ENCODE measurements at places on chromosomes 6 and 20. TPM values are rescaled to one million over a fixed set of nuclear protein-coding genes. Genes with fewer than 3 reads are reported as not detected.

DNA sequence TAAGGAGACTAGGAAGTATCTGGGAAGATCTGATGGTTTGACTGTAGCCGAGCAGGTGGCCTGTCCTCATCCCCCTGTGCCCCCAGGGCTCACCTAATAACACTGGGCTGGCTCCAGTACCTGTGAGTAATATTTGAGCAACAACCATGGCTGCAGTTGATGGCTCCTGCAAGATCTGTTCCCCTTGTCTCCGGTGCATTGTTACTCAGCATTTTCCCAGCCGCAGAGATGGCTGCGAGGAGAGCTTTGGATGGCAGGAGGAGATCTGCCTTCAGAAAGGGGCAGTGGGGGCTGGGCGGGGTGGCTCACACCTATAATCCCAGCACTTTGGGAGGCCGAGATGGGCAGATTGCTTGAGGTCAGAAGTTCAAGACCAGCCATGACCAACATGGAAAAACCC is 39.3 kb downstream of the PTK7 start:
- no peak for DNase-seq

- no peak for DNase-seq
These were observed 218.0 kb downstream of the THBS2 start for GRCh38 chr6:169035385-169036240.

DNA sequence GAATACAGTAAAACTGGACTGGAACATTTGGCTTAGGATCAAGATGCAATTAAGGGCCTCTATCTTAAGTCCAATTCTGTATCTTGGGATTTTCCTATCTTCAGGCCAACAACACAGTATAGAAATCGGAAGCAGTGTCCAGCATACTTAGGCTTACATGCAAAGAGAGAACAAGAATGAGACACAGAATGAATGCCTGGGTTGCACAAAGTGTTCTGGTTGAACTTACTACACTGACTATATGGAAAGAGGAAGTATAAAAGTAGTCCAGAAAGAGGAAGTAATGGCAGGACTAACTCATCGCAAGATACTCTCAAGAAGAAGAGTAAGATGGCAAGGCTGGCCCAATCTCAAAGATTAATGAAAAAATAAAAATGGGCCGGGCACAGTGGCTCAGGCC is 87.6 kb downstream of the BTBD9 start:
- no peak for DNase-seq

DNA sequence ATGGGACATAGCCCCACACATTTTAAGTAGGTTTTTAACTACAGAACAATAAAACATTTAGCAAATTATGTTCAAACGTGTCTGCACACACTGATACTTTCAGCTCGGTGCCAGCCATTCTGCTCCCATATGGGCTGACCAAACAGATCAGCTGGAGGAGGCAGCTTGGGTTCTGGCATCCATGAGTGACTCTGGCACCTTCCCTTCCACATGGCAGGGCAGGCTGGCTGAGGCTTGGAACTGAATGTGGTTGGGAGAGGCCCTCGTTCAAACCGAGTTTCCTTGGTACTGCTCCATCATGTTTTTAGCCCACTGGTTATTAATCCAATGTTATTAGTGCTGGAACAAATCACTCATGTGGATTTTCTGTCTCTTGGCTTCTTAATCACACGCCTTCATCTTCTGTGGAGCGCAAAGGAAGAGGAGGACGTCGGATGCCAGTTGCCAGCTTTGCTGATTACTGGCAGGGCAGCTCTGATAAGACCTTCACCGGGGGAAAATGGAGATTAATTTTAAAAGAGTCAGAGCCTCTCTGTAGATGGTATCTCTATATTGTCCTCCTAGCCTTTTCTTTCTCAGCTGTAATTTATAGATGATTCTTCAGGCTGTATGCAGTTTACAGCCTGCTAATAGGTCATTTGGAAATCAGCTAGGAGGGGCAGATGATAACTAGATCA is 93.1 kb upstream of the TIAM2 start:
- no peak for DNase-seq

DNA sequence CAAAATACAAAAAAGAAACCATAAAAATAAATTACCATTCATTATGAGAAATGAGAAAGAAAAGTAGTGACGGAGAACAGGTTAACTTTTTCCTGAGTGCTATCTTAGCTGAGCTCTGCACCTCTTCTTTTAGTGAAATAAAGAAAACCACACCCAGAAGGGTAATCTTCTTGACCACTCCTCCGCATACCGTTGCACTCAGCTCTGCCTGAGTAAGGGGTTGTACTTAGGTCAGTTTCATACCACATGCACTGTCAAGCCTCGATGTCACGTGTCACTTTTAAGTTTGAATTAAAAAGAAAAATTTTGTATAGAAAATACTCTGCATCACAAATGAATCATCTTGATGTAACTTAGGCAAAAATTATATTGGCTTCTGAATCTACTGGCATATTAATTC is 2.8 kb downstream of the EZR start:
- DNase-seq: no peak

Gene EFCAB8
- total RNA-seq: 0.51 TPM

Gene PRSS35
- total RNA-seq: 42.2 TPM

Gene TREML2
- not detected for total RNA-seq

All from mesothelial cell of epicardium (in vitro differentiated cells).